Stimulated activated CD8-positive, alpha-beta memory T cell treated with anti-CD3 and anti-CD28 coated beads, Interleukin-4, amount 100 ng/mL, for 48 hours (primary cell): ENCODE measurements at places on chromosomes 1 and 21.

DNA sequence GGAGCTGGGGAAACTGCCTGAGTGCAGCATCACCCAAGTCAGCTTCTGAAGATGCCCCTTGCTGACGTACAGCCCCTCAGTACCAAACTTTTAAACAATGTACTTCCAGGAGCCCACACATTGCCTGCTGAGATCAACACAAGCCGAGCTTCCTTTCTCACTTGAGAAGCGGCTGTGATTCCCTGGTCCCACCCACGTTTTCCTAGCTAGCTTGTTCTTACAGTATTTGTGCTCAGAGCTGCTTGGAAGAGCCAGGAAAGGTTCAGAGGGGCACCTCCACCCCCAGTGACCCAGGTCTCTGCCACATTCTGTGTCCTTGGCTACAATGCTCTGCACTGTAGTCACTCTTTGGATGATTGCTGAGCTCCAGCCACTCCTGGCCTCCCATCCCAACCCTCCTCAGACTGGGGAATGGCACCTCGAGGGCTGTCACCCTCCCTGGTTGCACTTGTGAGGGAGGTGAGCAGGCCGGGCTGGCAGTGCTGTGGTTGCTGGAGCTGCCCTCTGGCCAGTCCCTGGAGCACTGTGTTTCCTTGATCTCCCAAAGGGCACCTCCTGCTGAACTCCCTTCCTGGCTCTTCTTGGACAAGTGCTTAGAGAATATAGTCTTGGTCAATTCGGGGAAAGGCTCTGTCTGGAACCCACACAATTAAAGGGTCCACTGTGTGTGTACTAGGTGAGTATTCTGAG, 355.1 kb downstream of the AJAP1 start:
- no peak for DNase-seq

- no peak for DNase-seq
Observed at GRCh38 chr1:1179983-1180861, 6.5 kb downstream of the TTLL10 start.

- no peak for DNase-seq
Observed at GRCh38 chr1:117598489-117598888, 7.4 kb upstream of the TENT5C start.

DNA sequence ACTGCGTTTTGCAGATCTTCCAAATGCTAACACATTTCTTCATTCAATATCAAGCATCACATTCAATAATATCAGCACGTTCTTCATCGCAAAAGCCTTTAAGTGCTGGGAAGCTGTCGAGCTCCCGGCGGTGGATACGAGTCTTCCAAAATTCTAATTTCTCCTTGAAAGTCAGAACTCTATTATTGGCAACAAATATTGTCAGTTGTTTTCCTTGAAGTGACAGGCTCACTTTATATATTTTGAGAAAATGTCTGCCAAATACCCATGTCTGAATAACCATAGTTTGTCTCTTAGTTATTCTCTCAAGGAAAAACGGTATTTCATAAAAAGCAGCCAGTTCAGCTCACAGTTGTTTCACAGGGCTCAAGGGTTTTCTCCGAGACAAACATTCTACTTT, 226.2 kb upstream of the C1orf174 start:
- DNase-seq, result no peak

- DNase-seq, result no peak
Observed at GRCh38 chr1:22139066-22139594, 3.8 kb downstream of the WNT4 start.

- DNase-seq, result no peak
Observed at GRCh38 chr1:222256058-222256457, 291.8 kb downstream of the HHIPL2 start.

GRCh38 chr1:54950369-54951163, 29.9 kb upstream of the TMEM61 start:
- DNase-seq, result peak; percentile 82

GRCh38 chr1:111361761-111362160, 65.8 kb downstream of the OVGP1 start:
- no peak for DNase-seq

DNA sequence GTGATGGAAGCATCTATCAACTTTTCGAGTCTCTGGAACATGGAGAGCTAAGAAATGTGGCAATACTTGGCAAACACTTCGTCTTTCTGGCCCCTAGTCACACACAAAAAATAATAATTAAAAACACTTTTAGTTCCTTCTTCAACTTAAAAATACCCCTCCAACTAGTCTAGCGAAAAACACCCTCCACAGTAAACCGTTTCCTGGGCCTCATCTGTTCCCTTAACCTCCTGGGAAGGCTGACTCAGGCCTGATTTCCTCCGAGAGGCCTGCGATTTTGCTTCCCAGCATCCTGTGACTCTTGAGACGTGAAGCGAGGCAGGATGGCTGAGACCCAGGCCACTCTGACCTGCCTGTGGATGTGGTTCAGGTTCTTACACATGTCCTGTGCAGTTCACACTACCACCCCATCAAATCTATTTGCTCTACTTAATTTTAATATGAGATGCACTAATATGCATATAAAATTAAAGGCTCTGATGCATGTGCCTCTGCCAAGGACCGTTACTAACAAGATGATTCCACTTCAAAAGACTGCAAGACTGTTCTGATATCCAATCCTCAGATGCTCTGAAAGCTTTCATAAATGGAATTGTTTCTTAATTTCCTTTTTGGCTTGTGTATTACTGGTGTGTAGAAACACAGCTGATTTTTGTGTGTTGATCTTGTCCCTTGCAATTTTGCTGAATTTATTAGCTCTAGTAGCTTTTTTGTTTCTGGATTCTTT, 3.5 kb downstream of the NAV1 start:
- DNase-seq, result no peak

DNA sequence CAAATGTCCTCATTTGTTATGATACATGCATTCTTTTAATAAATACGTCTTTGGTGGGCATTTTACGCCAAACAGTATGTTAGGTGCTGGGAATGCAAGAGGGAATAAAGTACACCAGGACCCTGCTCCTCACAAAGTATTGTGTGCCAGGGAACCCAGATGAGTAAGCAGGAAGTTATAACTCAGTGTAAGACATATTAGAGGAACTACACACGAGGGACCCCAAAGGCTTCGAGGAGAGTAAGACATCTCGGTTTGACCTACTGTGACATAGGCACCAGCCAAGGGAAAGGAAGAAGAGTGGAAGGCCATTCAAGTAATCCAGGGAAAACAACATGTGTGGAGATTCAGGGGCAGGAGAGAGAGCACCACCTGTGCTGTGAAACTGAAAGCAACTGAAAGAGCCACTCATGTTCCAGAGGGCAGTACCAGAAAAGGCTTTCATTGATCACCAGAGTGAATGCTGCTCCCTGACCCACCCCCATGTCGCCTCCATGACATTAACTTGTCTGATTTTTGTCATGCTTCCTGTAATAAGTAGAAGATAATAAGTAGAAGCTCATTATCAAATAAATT, 542.5 kb upstream of the PKN2 start:
- DNase-seq, result no peak

- no peak for DNase-seq
Observed at GRCh38 chr1:61131248-61131647, 48.9 kb downstream of the NFIA start.

GRCh38 chr1:5729636-5730145, 262.5 kb downstream of the NPHP4 start:
- no peak for DNase-seq

GRCh38 chr1:66728021-66728420, 24.2 kb upstream of the DYNLT5 start:
- no peak for DNase-seq

- no peak for DNase-seq
Observed at GRCh38 chr1:2226525-2227345, 1.4 kb upstream of the SKI start.

GRCh38 chr21:18467715-18468114, 64.1 kb upstream of the TMPRSS15 start:
- DNase-seq, result no peak
